Left lobe of liver (tissue), 2 donors: ENCODE measurements at places on chromosomes 11 and 22. TPM values are rescaled to one million over a fixed set of nuclear protein-coding genes. Genes with fewer than 3 reads are reported as not detected.

MS4A4A gene
- total RNA-seq: 5.6 TPM

ADAMTS8 gene
- 0.15 TPM for total RNA-seq

VWCE gene
- 20.6 TPM for total RNA-seq

- no peak for DNase-seq
Measured at GRCh38 chr11:134907636-134908035, 495.6 kb upstream of the B3GAT1 start.

GRCh38 chr11:35324981-35325380 is 94.4 kb downstream of the SLC1A2 start:
- no peak for DNase-seq

KCTD14 gene
- total RNA-seq: 4.1 TPM

- no peak for DNase-seq
Measured at GRCh38 chr11:764322-765024, 12.8 kb downstream of the GATD1 start.

DNA sequence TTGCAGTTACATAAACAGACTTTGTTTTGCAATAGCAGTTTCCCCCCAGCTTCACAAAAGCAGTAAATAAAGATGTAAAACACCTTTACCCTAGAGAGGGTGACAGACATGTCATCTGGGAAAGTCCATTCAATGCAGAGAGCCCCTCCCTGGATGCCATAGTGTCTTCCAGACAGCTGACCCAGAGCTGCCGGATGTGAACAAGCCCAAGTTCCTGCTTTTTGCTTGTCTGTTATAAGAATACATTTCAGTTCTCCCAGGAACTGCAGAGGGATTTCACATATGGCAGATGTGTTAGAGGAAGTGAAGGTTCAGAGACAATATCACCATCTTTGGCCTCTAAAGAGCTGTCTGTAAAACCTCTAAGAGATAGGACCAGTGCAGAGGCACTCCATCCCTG is 48.9 kb downstream of the RELT start:
- DNase-seq: no peak

DNA sequence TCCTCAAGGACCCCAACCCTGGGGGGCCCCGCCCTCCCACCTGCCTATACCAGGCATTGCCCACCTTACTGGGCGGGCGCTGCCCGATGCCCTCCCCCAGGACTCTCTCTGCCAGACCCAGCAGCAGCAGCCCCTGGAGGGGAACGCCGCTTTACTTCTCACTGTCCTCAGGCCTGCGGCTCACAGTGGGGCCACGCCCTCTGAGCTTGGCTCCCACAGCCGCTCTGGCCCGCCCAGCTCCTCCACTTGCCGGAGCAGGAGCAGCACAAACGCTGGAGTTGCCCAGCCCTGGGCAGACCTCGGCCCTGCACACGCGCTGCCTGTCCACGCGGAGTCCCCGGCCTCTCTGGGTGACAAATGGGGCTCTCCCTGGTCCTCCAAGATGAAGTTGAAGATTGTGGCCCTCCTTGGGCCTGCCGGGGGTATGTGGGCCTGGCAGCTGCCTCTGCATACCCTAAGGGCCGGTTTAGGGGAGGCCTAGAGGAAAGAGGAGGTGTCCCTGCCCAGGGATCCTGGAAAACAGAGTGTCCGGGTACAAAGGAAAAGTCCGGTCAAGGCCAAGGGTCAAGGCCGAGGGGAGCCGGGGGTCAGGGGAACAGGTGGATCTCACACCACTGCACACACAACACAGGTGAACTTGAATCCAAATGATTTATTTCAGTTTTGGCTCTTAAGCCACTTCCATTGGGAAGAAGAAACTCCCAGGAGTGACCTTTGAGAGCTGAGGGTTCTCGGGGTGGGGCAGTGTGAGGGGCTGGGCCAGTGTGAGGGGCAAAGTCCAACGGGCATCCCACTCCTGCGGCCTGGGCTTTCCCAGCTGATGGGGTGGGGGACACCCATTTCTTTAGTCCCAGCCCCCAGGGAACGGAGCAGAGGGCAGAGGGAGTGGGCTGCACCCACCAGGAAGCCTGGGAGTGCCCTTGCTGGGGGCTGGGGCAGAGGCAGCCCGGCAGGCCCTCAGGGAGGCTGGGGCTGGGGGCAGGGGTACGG is 674 bp upstream of the BAIAP2L2 start:
- no peak for DNase-seq

DNA sequence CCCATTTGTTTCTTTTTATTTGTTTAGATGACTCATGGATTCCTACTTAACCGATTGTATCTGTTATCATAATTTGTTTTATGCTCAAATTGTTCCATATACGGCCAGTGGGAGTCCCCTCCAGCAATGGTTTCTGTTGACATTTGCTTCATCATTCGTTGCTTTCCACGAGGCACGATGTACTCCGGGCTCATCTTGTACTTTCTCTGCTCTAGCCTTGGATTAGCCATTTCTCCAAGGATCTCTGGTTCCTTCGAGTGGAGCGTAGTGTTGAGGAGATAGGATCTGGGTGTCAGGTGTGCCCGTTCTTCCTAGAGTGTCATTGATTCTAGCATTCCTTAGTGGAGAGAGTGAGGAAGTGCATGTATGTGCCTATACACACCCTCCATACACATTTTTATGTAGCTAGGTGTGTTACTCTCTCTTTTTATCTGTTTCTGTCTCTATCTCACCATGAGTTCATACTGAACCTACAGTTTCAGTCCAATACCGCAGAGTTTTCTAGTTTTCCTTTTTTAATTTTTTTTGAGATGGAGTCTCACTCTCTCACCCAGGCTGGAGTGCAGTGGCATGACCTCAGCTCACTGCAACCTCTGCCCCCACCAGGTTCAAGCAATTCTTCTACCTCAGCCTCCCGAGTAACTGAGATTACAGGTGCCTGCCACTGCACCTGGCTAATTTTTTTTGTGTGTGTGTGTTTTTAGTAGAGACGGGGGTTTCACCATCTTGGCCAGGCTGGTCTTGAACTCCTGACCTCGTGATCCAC is 31.4 kb downstream of the TECTA start:
- no peak for DNase-seq

DNA sequence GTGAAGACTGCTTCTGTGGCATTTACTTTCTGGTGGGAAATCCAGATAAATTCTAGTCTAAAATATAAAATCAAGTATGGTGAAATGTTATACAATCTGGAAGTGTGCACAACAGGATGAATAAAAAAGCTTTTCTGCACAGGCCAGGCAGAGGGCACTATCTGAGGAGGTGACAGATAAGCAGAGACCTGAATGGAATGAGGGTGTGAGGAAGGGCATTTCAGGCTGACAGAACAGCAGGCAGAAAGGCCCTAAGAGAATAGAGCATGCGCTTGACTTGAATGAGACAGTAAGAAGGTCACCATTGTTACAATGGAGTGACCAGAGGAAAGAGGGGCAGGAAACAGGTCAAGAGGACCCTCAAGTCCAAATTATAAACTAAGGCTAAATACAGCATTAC is 33.6 kb upstream of the FNBP4 start:
- no peak for DNase-seq

DNA sequence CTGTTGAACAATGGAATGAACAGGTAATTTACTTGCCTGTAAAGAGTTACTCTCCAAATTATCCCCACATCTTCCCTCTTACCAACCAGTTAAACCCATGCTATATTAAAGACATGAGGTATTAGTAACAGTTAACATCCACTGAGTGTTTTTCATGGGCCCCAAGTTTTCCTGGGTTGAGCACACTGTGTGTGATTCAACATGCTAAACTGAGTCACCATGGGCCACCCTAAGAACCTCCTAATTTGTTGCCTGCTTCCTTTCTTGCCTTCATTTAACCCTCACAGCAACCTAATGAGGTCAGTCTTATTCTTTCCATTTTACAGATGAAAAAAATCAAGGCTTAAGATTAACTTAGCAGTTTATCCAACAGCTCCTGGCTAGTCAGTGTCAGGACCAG is 51.0 kb downstream of the GALNT18 start:
- DNase-seq: no peak

GRCh38 chr11:115126515-115127208 is 377.6 kb downstream of the CADM1 start:
- no peak for DNase-seq

DNA sequence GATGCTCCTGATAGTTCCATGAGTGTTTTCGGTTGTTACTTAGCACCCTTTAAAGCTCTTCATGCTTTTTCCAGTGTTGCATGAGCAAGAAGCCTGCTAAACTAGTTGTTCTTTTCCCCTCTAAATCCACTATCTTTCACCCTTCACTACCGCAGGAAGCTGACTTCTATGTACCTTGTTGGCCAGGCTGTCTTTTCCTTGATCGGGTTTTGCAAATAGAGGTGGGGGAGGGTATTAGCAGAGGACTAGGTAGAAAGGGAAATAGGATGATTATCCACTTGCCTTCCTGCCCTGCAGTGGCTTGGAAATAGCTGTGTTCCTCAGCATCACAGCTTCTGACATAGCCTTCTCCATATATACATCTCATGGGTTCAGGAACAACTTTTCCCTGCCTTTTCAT is 23.9 kb downstream of the AASDHPPT start:
- no peak for DNase-seq

MICALL1 gene
- 9.5 TPM for total RNA-seq

GRCh38 chr22:37244922-37245722 is 1.1 kb upstream of the RAC2 start:
- DNase-seq: no peak

DNA sequence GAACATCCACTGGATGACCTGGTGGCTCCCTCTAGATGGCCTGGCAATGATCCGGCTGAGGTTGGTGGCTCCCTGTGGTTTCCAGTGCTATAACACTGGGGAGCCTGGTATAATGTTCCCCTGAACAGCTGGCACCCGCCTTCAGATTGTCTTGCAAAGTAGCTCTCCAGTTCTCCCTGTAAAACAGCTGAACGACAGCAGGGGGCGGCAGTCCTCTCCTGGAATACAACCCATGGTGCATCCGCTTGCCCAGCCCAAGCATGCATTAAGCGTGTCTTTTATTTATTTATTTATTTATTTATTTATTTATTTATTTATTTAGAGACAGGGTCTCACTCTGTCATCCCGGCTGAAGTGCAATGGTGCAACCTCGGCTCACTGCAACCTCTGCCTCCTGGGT is 258.9 kb downstream of the BUD13 start:
- DNase-seq: peak; percentile 61
